ENCODE measurements at places on chromosomes 2 and 18.

DNA sequence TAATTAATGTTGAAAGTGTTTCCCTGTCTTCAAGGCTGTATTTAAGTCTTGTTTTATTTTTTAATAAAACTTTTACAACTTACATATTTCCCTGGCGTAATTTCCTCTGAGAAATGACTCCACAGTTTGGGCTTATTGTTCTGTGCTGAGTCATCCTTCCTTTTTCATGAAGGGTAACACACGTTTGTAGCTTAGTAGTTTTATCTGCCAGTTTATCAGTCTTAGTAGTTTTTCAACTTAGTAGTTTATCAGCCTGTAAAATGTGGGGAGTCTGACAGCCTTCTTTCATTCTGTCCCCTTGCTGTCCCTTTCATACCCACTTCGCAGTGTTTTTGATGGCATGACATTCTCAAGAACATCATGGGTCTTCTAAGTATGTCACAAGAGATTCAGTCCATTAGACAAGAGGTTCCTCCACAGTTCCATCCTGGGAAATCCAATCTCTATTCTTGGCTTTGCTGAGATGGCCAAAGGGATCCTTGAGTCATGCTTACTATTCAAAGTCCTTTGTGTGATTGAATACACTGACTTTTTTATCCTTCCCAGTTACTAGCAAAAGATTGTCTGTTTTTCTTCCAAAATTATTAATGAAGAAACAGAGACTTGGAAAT is 60.0 kb upstream of the SGPP2 start:
- no peak for DNase-seq

DNA sequence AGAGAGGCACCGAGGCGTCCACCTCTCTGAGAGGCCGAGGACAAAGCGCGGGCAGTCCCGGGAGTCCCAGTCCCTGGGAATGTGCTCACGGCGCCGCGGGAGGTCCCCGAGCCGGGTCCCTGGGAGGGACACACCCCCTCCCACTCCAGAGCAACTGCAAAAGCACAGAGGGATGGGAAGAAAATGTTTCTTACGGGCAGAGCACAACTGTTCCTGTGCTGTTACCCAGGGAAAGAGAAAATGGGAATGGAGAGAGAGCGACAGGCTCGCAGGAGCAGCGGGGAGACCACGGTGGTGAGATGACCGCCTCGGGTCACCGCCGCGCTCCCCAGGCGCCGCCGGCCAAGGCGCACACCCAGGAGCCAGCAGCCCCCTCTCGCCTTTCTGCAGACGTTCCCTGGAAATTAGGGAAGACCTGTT is 1.2 kb upstream of the BCL11A start:
- DNase-seq, result peak; percentile 88

DNA sequence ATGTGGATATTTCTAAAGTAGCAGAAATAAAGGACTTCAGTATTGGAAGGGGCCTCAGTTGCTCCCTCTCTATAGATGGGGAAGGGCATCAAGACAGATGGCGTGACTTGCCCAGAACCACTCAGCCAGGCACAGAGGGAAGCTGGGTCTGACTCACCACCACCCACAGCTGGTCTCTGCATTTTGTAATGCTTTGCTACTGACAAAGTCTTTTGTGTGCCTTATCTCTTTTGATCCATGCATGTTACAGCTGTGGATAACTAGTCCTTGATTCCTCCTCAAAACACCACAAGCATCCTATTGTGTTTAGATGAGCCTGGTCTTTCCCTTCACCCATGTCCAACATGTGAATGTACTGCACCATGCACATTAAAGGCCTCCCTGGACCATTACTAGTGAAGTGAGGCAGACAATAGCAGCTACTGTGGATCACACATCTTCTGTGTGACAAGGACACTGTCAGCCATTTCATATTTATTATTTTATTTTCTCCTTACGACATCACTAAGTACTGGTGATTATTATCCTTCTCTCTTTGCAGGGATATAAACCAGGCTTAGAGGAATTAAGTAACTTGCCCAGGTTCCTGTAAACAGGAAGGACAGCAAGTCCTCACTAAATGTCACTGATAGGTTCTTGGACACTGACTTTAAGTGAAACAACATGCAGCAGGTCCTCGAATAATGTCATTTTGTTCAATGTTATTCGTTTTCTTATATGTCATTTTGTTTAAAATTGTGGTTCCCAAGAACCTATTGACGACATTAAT is 29.6 kb upstream of the IL37 start:
- no peak for DNase-seq

DNA sequence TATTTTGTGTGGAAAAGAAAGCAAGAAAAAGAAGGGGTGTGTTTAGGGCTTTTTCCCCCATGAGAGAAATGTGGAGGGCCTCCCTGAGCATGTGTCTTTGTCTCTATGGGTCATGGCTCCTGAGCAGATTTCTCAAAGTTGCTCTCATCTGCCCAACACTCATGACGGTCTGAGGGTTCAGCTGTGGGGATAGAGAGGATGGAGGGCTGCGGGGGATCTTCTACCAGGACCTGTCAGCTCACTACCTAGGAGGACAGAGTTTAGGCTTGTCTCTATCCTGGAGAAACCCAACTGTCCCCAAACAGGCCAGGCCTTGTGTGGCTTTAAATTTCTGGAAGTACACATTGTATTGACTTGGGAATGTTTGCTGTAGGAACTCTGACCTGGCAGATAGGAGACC is 342.2 kb downstream of the MYCN start:
- DNase-seq, result no peak

DNA sequence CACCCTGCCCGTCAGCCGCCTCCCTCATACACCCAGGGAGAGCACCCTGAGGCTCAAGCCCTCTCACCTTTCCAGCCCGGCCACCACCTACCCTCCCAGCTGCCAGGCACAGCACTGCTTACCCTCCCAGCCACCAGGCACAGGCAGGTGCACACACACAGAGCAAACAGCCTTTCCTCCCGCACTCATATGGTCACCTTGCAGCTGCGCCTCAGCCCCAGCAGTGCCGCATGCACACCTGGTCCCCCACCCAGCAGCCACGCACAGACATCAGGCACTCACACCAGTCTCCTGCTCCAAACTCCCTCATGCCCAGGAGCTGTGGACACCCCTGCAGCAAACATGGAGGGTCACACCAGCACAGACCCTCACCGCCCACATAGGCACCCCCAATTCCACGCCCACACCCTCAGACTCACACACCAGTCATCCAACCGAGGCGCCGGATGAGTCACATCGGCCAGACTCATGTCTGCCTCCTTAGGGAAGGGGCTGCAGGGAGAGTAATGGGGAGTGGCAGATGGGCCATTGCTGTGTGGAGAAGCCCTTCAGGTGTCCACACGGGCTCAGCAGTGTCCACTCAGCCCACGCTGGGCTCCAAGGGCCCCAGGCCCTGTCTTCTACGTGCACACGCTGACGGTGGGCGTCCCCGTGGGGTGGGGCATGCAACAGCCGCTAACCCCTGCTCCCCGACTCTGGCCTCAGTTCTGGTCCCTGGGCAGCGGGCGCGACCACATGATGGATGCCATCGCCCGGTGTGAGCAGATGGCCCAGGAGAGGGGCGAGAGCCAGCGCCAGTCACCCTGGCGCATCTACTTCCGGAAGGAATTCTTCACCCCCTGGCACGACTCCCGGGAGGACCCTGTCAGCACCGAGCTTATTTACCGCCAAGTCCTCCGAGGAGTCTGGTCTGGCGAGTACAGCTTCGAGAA is 22.3 kb upstream of the GPR17 start:
- DNase-seq, result no peak

GRCh38 chr18:69752737-69753380 is 194.8 kb downstream of the CD226 start:
- DNase-seq, result no peak

- no peak for DNase-seq
Measured at GRCh38 chr2:222710736-222711135, 39.3 kb downstream of the MOGAT1 start.

DNA sequence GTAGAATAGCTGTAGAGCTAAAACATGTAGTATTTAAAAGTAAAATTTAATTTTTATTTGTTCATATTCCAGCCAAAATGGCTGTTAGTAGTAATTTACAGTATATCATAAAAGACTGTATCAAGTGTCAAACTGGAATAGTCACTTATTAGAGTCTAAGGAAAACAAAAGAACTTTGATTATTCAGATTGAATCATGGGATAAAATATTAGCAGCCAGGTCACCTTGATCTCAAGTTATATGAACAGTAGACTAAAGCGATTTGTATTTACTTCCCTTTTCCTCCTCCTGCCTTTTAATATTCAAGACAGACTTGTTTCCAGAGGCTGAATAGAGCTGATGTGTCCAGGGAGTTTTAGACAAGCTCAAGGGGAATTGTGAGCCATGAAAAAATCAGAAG is 54.4 kb downstream of the PMAIP1 start:
- no peak for DNase-seq

- DNase-seq, result no peak
Measured at GRCh38 chr18:58231930-58232329, 187.9 kb downstream of the NEDD4L start.

DNA sequence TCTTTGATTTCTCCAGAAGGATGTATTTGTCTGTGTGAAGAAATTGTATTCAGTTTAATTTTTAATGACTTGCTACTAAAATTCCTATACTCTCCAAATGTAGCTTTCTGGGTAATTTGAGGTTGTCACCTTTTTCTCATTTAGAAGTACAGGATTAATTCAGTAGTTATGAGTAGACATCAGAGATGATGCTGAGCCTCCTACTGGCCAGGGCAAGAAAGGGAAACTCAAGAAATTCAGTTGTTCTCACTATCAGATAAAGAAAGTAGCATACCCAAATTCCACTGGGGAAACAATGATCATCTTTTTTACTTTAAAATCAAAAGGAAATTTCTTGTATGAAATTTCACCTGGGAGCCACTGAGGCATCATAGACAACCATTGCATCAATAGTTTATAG is 199.4 kb downstream of the SATB2 start:
- no peak for DNase-seq
